Activated CD4-positive, alpha-beta memory T cell treated with anti-CD3 and anti-CD28 coated beads for 36 hours (primary cell): ENCODE measurements at places on chromosomes 1 and 21. TPM values are rescaled to one million over a fixed set of nuclear protein-coding genes. Genes with fewer than 3 reads are reported as not detected.
A peak's percentile ranks its signal among the peaks of the same experiment; 100 is the strongest.

- no peak for DNase-seq
- no peaks in the 10 kb centered on the region for H3K27me3 ChIP-seq
- H3K4me1 ChIP-seq: no peaks in the 10 kb centered on the region
- H3K4me3 ChIP-seq: no peak overlapping the region
- no peaks in the 10 kb centered on the region for H3K36me3 ChIP-seq
Measured at GRCh38 chr21:18951271-18952038, 547.9 kb upstream of the TMPRSS15 start.

GRCh38 chr21:38590449-38591217 lies 92.4 kb upstream of the ERG start:
- DNase-seq: no peak
- H3K36me3 ChIP-seq: no peaks in the 10 kb centered on the region
- no peak overlapping the region for H3K4me3 ChIP-seq
- no peaks in the 10 kb centered on the region for H3K4me1 ChIP-seq
- H3K27me3 ChIP-seq: peaks cover 8% of the 10 kb centered on the region

DNA sequence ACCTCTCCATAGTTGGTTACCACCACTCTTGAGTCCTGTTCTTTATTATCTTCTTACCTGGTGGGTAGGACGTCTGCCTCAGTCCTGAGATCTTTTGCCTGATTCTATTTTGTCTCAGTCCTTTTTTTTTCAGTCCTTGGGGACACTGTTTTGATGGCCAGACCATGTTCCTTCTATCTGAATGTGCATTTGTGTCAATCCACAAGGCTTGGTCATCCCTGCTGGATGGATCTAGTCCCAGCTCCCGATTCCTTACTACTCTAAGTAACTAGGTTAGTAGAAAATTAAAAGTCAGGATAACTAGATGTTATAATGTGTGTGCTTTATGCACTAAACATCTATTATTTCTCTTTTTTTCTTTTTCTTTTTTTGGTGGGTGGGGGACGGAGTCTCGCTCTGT lies 28.1 kb upstream of the AK4 start:
- no peak for DNase-seq
- H3K27me3 ChIP-seq: peaks cover 9% of the 10 kb centered on the region
- H3K4me1 ChIP-seq: no peaks in the 10 kb centered on the region
- no peaks in the 10 kb centered on the region for H3K36me3 ChIP-seq
- H3K4me3 ChIP-seq: no peak overlapping the region
- H3K27ac ChIP-seq: no peak overlapping the region

GRCh38 chr21:26461500-26461899 lies 111.6 kb downstream of the CYYR1 start:
- no peaks in the 10 kb centered on the region for H3K27me3 ChIP-seq
- no peak overlapping the region for H3K27ac ChIP-seq
- DNase-seq: no peak
- no peak overlapping the region for H3K4me3 ChIP-seq

DNA sequence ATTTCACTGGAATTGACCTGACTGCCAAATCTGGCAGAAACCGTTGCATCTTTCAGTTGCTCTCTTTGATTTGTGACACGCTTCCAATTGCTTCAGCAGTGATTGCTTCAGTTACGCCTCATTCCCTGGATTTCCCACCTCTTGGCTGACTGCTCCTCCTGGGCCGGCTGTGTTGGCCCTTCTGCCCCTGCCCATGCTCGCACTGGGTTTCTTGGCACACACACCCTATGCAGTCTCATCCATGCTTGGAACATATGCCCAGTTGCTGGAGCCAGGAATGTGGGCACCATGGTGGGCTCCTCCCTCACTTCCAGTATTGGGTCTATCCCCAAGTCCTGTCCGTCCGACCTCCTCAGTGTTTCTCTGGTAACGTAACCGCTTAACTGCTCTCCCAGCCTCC lies 2.2 kb upstream of the ZBTB21 start:
- H3K4me1 ChIP-seq: peaks cover 10% of the 10 kb centered on the region
- no peak for DNase-seq
- H3K27me3 ChIP-seq: no peaks in the 10 kb centered on the region
- no peak overlapping the region for H3K27ac ChIP-seq
- H3K4me3 ChIP-seq: no peak overlapping the region

GRCh38 chr1:21936366-21937031 lies 611 bp downstream of the HSPG2 start:
- H3K36me3 ChIP-seq: no peaks in the 10 kb centered on the region
- peak overlapping the region; percentile 52 for H3K4me3 ChIP-seq
- H3K27me3 ChIP-seq: peaks cover 12% of the 10 kb centered on the region
- DNase-seq: peak; percentile 29

DNA sequence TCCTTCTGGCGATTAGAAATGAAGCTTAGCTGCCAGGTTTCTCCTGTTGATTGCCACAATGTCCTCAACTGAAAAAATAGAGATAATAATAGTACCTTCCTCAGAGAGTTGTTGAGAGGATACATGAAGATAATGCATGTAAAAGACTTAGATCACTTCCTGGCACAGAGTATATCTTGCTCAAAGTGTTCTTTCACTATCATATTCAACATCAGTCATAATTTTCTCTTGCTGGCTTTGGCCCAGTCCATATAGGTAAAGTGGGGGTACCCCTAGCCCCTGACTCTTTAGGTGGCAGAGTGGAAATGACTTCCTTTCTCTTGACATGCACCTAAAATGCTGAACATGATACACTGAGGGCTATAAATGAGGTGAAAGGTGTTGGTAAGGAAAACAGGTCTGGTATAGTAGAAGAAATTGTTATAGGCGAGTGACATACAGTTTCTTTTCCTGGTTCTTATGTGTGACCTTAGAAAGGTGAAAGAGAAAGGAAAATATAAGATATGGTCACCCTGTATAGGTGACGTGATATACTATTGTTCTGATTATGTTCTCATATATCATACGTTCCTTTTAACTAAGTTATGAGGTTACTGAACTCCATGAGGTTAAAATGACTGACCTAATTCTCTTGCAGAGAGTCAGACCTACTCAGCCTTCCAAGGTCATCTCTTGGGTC lies 209.9 kb upstream of the DEPDC1 start:
- no peaks in the 10 kb centered on the region for H3K4me1 ChIP-seq
- no peak overlapping the region for H3K27ac ChIP-seq
- no peaks in the 10 kb centered on the region for H3K36me3 ChIP-seq
- H3K27me3 ChIP-seq: no peaks in the 10 kb centered on the region
- DNase-seq: no peak

- H3K27ac ChIP-seq: no peak overlapping the region
- DNase-seq: peak; percentile 44
- peaks cover 23% of the 10 kb centered on the region for H3K4me1 ChIP-seq
- H3K4me3 ChIP-seq: no peak overlapping the region
- H3K36me3 ChIP-seq: no peaks in the 10 kb centered on the region
Measured at GRCh38 chr1:212667223-212668139, 32.2 kb downstream of the BATF3 start.

DNA sequence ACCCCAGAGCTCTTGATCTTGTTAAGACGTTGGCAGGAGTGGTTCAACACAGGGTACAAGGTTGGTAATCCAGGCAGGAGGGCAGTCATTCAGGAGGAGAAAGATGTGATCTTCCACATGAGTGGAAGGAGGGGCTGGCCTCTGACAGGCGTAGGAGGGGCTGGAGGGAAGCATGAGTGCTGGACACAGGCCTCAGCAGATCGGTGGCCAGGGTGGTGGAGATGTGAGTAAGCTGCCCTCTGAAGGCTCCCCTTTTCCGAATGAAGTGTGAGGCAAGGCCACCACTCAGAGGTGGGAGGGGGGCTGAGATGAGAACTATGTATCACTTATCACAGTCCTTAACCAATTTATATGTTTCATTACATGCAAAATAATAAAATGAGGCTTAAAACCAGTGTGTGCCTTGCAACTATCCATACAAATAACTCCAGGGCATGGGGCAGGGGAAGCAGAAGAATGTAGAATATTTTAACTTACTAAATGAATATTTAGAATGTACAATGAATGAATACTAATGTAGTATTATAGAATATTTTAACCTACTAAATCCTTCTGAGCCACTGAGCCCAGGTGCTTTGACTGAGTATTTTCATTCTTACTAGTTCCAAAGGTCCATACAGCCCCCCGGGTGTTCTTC lies 103.5 kb upstream of the TLR5 start:
- H3K4me1 ChIP-seq: peaks cover 30% of the 10 kb centered on the region
- no peak overlapping the region for H3K4me3 ChIP-seq
- no peaks in the 10 kb centered on the region for H3K27me3 ChIP-seq
- H3K36me3 ChIP-seq: no peaks in the 10 kb centered on the region

DNA sequence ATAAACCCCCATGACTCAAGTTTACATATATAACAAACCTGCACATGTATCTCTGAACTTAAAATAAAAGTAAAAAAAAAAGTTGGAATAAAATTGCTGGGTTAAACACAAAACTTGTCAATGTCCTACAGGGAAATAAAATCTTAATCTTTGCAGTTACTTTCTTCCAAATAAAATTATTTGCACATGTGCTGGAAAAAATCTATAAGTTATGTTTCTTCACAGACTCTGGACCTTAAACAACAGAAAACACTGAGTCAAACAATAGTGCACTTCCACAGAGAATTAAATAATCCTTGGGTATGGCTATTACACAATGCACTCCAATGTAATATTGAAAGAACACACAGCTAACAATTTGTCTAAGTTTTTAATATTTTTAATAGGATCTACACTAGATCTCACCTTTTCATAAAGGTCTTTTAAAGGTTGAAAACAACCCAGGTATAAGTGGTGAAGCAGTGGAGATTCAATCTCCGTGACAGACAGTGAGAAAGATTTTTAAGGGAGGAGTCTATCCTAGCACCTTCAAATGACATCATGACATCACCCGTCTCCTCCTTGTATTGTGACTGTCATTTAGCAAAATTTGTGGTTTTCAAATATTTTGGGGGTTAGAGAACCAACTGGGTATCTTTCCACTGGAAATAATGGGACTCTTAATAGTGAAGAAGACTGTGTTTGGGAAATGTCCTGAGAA lies 25.2 kb upstream of the FGGY start:
- no peak overlapping the region for H3K4me3 ChIP-seq
- DNase-seq: no peak

DNA sequence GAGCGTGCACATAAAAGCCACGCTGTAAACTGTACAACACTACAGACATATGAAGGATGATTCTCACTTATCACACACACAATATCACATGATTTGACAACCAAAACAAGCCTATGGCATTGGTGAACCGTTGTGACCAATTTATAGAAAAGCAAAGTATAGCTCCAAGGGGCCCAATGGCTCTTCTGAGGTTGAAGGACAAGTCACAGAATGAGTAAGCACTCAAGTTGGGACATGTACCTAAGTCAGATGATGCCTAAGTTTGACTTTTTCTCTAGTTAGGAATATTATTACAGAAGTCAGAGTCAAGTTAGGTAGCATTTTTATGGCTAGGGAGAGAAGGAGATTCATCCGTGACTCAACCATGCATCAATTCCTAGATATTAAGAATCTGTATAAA lies 45.7 kb downstream of the PLPP3 start:
- H3K4me3 ChIP-seq: no peak overlapping the region
- no peak overlapping the region for H3K27ac ChIP-seq

DNA sequence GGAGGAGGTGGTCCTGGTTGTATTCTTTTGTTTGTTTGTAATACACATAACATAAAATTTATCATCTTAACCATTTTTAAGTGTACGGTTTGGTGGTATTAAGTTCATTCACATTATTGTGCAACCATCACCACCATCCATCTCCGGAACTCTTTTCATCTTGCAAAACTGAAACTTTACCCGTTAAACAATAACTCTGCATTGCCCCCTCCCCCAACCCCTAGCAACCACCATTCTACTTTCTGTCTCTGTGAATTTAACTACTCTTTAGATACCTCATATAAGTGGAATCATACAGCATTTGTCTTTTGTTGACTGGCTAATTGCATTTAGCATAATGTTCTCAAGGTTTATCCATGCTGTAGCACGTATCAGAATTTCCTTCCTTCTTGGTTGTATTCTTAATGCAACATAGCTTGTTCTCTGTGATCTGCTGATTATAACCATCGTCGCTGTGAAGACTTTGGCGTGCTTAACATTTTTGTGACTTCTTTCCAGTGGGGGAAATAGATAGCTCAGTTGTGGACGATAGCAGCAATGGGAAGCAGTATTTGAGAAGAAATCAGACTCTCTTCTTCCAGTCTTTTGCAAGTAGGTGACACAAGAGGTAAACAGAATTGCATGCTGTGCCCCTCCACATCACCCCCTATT lies 117.5 kb upstream of the HOOK1 start:
- DNase-seq: peak; percentile 49
- H3K4me1 ChIP-seq: peaks cover 17% of the 10 kb centered on the region
- H3K36me3 ChIP-seq: no peaks in the 10 kb centered on the region
- H3K27ac ChIP-seq: no peak overlapping the region
- H3K27me3 ChIP-seq: no peaks in the 10 kb centered on the region

DNA sequence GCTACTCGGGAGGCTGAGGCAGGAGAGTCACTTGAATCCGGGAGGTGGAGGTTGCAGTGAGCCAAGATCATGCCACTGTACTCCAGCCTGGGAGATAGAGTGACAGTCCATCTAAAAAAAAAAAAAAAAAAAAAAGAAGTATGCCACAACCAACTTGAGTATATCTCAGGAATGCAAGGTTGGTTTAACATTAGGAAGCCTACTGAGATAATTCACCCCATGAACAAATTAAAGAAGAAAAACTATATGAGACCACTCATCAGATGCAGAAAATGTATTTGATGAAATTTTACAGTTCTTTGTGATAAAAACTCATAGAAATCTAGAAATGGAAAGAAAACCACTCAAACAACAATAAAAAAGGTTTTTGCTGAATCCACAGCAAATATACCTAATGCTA lies 373.8 kb downstream of the LMO4 start:
- H3K4me3 ChIP-seq: no peak overlapping the region
- H3K36me3 ChIP-seq: no peaks in the 10 kb centered on the region
- no peak for DNase-seq
- no peak overlapping the region for H3K27ac ChIP-seq

DNA sequence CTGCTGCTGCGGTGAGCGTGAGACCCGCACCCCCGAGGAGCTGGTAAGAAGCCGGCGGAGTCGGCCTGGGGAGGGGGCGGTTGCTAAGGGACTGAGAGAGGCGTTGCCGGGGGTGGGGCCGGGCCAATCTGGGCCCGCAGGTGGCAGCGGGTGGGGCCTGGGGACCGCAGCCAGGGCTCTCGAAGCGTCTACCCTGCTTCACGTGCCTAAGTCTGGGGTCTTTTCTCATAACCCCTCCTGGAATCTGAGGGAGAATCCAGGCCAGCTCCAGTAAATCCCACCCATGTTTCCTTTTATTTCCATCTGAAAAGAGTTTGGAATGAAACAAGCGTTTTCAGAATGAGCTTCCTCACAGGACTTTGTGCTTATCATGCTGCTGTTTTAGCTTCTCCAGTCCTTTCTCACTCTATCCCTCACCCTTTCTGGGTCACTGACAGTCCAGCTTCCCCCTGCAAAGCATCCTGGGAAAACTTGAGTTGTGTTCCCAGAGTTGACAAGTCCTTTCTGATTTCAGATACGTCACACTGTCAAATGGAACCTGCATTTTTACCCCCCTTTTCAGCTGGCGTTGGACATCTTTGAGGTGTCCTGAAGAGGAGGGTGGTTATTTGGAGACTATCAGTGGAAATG lies 431 bp downstream of the CLCN6 start:
- peak overlapping the region; percentile 88 for H3K27ac ChIP-seq
- H3K36me3 ChIP-seq: peaks cover 11% of the 10 kb centered on the region
- peak; percentile 18 for DNase-seq
- H3K4me1 ChIP-seq: peaks cover 51% of the 10 kb centered on the region
- H3K27me3 ChIP-seq: no peaks in the 10 kb centered on the region

- no peaks in the 10 kb centered on the region for H3K36me3 ChIP-seq
- H3K27ac ChIP-seq: no peak within 1 kb of the TSS
- H3K4me1 ChIP-seq: no peaks in the 10 kb centered on the region
- no peak within 1 kb of the TSS for H3K4me3 ChIP-seq
- H3K27me3 ChIP-seq: no peaks in the 10 kb centered on the region
Measured at GRCh38 chr1:202010180-202011015, at the start of gene ELF3. Gene ELF3, plus strand, starts transcription at chr1:202010587. Its CDS starts 550 bp downstream, at chr1:202011137.

The REN gene
- not detected for total RNA-seq

The PTPRU gene
- 0.85 TPM for total RNA-seq

The NHLH1 gene
- total RNA-seq: 0.45 TPM

The ZMYM1 gene
- 3.6 TPM for total RNA-seq
